Prostate gland (tissue), 2 donors: ENCODE measurements at places on chromosomes 11 and 22. TPM values are rescaled to one million over a fixed set of nuclear protein-coding genes. Genes with fewer than 3 reads are reported as not detected.
A peak's percentile ranks its signal among the peaks of the same experiment; 100 is the strongest.

DNA sequence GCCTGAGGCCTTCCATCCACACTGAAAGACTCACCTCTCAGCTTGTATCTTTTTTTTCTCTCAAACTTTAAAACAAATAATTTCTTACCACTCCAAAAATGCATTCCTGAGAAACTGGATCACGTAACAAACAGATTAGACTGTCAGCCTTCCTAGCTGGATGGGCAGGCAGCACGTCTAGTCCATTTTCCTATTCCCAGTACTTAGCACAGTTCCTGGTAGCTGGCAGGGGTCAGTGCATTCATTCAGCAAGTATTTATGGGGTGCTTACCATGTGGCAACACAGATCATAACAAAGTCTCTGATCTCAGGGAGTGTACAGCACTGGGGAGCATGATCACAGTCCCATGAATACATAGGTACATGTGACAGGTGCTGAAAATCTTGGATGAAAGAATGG lies 89.6 kb downstream of the UBASH3B start:
- H3K27me3 ChIP-seq: no peaks in the 10 kb centered on the region
- H3K4me1 ChIP-seq: no peaks in the 10 kb centered on the region
- H3K4me3 ChIP-seq: no peak overlapping the region
- no peak for DNase-seq

DNA sequence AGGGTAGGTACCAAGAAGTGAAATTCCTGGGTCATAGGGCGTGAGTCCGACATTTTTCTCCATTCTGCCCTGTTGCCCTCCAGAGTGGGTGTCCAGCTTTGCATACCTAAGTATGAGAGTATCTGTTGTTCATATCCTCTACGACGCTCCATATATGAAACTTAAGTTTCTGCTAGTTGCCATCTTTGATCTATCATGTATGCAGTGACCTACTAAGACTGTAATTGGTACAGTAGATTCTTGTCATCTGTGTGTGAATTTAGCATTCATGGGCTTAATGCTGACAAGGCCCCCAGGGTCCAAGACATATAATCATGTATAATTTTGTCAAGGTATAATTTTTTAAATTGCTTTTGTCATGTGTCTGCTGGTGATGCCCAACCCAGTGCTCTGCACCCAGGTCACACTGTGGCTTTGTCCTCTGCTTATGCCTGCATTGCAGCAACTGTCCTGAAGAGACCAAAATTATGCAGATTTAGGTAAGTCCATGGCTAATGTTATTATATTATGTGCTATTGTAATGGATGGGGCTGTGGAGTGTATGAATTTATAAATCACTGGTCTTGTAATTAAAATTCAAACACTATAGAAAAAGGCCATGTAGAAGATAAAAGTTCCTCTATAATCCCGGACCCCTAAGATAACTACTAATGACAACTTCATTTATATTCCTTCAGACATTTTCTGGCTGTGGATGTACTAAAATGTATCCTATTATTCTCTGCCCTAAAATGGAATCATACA lies 12.2 kb downstream of the NEAT1 start:
- no peak for DNase-seq
- H3K36me3 ChIP-seq: no peaks in the 10 kb centered on the region
- no peaks in the 10 kb centered on the region for H3K4me1 ChIP-seq
- no peaks in the 10 kb centered on the region for H3K27me3 ChIP-seq
- H3K27ac ChIP-seq: peak overlapping the region; percentile 100
- H3K4me3 ChIP-seq: no peak overlapping the region

DNA sequence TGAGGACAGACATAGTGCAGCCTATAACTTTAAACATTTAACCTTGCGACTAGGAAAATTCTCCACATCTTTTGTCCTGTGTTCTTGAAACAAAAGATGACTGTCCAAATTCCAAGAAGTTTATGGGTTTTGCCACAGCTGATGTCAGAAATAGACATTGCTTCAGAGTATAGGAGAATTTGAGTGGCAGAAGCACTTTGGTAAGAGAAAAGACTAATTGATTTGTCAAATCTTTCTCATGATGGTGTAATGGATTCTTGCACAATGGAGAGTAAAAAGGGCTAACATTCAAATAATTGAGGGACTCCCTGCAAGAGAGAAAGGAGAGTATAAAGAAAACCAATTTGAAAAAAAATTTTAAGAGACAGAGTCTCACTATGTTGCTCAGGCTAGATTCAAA lies 25.3 kb downstream of the C11orf58 start:
- H3K27me3 ChIP-seq: no peaks in the 10 kb centered on the region
- H3K36me3 ChIP-seq: no peaks in the 10 kb centered on the region
- no peak for DNase-seq
- no peaks in the 10 kb centered on the region for H3K4me1 ChIP-seq

DNA sequence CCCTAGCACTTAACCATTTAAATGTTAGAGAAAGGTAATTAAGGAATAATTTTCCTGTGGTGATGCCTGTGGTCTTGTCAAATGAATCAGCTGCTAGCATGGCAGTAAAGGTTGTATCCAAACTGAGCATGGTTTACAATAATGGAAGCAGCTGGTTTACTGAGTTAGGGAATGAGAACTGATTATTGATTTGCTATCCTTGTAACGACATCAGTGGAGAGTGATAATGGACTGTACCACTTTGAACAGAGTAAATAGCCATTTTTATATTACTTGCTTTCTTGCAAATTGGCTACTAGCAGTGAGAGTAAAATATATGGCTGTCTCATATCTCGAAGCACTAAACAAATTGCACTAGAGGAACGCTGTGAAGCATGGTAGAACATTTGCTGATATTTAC lies 589.0 kb upstream of the ANO5 start:
- H3K4me3 ChIP-seq: no peak overlapping the region
- H3K27me3 ChIP-seq: no peaks in the 10 kb centered on the region
- no peaks in the 10 kb centered on the region for H3K36me3 ChIP-seq

DNA sequence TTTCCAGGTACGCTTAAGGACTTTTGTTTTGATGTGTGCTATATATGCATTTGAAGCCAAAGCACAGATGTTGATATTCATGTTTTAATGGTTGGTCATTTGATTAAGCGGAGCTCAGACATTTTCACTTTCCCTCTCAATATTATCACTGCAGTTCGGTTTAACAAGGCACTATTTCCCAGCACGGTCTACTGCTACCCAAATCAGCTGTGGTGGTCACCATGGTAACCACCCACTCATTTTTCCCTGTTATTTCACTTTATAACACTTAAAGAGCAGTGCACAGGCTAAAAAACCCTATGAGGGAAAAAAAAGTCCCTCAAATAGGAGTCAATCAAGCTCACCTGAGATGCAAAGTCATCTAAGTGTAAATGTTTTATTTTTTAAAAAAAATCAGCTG lies 439.6 kb upstream of the CCDC90B start:
- H3K36me3 ChIP-seq: no peaks in the 10 kb centered on the region
- DNase-seq: no peak
- no peak overlapping the region for H3K4me3 ChIP-seq
- peaks cover 3% of the 10 kb centered on the region for H3K4me1 ChIP-seq
- no peaks in the 10 kb centered on the region for H3K27me3 ChIP-seq

DNA sequence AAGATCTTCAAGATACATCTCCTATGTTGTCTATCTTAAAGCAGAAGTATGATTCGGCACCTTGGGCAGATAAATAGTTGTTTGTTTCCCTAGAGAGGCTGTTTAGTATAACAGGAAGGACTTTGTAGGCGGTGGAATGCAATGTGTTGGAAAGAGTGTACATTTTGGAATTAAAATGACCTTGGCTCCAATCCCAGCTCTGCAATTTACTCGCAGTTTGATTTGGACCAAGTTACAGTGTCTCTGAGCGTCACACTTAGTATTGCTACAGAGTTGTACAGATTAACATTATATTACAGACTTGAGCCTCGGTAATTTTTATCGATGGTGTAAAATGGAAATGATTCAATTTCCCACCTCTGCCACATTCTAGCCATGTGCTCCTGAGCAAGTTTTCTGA lies 265.3 kb downstream of the OPCML start:
- H3K4me3 ChIP-seq: no peak overlapping the region
- H3K27ac ChIP-seq: no peak overlapping the region
- no peak for DNase-seq
- no peaks in the 10 kb centered on the region for H3K36me3 ChIP-seq

DNA sequence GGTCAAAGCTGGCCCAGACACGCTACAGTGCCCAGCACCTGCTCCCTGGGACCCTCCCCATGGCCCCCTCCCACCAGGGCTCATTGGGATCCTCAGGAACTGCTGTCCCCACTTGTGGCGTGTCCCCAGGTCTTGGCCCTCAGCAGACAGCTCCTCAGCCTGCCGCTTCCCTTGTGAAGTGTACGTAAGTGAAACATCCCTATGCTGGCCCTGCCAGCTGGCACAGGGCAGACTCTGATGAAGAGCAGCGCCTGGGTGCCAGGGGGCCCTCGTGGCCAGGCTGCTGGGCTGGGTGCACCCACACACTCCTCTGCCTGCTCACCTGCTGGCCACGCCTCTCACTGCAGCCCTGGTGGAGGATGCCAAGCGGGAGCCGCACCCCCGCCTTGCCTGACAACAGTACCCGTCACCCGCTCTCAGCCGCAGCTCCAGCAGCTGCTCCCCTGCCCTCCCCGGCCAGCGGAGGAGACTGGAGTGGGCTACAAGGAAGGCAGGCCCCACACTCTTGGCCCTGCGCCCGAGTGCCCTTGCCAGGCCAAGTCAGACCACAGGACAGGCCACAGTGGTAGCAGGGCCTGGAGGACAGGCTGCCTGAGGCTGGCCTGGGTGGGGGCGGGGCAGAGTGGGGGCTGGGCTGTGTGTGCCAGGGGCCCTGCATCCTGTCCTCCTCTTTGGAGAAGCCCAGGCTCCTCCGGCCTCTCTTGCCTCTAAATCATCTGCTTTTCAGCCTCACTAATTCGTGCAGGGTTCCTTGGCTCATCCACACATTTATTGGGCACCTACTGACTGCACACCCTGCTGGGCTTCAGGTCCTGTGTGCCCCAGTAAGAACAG lies 39.5 kb downstream of the IGF2 start:
- peak; percentile 69 for DNase-seq
- H3K4me1 ChIP-seq: peaks cover 6% of the 10 kb centered on the region
- H3K27me3 ChIP-seq: no peaks in the 10 kb centered on the region
- H3K36me3 ChIP-seq: no peaks in the 10 kb centered on the region
- no peak overlapping the region for H3K4me3 ChIP-seq
- H3K27ac ChIP-seq: no peak overlapping the region

DNA sequence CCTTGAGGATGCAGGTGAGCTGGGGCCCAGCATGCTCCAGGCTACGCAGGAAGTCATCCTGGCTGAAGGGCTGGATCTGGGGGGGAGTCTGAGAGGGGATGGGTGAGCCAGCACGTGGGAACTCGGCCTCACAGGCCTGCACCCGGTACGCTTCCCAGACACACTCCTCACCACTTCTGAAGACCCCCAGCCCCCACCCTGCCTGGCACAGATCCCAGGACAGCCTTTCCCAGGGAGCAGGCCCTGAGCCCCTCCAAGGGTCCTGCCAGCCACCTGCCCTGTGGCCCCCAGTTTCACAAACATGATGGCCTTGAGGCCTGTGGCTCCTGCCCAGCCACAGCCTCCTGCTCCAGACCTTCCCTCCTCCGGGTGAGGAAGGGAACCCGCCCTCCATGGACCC lies 5.6 kb upstream of the PLXNB2 start:
- H3K4me1 ChIP-seq: no peaks in the 10 kb centered on the region

GRCh38 chr22:48112687-48113521 lies 1350.5 kb downstream of the TBC1D22A start:
- no peaks in the 10 kb centered on the region for H3K36me3 ChIP-seq
- H3K27ac ChIP-seq: no peak overlapping the region
- H3K27me3 ChIP-seq: peaks cover 3% of the 10 kb centered on the region
- H3K4me1 ChIP-seq: no peaks in the 10 kb centered on the region
- no peak for DNase-seq
- no peak overlapping the region for H3K4me3 ChIP-seq

DNA sequence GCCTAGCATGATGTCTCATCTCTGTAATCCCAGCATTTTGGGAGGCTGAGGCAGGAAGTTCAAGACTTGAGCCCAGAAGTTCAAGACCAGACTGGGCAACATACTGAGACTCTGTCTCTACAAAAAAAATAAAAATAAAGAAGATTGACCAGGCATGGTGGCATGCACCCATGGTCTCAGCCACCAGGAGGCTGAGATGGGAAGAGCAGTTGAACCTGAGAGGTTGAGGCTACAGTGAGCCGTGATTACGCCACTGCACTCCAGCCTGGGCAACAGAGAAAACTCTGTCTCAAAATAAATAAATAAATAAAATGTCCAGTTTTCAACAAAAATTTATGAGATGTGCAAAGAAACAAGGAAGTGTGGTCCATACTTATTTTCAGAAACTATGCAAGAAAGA lies 28.3 kb downstream of the EFCAB6 start:
- DNase-seq: no peak
- H3K27me3 ChIP-seq: no peaks in the 10 kb centered on the region
- no peak overlapping the region for H3K27ac ChIP-seq
- no peaks in the 10 kb centered on the region for H3K36me3 ChIP-seq
- H3K4me1 ChIP-seq: no peaks in the 10 kb centered on the region

DNA sequence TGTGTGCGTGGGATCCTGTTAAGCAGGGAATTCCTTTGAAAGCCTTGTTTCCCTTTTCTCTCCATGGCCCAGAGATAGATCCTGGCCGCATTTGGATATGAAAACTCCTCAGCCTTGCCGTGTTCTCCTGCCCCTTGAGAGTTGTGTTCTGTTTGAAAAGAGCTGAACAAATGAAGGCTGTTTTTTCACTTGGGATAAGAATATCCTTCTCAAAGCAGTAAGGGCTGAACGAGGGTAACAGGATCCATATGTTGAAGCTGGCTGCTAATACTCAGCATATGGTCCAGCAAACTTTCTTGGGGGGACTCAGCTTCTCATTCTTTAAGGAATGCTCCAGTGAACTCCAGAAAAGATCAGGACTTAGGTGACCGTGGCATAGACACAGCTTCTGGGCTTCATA lies 114.5 kb upstream of the TTC12 start:
- DNase-seq: no peak
- no peak overlapping the region for H3K27ac ChIP-seq
- H3K36me3 ChIP-seq: no peaks in the 10 kb centered on the region
- no peak overlapping the region for H3K4me3 ChIP-seq
- peaks cover 2% of the 10 kb centered on the region for H3K27me3 ChIP-seq
- H3K4me1 ChIP-seq: no peaks in the 10 kb centered on the region

Gene SCGB1A1
- total RNA-seq: 6.8 TPM

Gene SLC35E4
- total RNA-seq: 4.6 TPM

Gene C11orf97
- total RNA-seq: not detected

Gene OR8D1
- total RNA-seq: not detected

Gene APOBEC3G
- 52.3 TPM for total RNA-seq

Gene TMPRSS6
- not detected for total RNA-seq

Gene POTEH
- total RNA-seq: 70.7 TPM

Gene CDC42EP2
- 7.7 TPM for total RNA-seq
